ENCODE measurements at places on chromosomes 12 and 14.

DNA sequence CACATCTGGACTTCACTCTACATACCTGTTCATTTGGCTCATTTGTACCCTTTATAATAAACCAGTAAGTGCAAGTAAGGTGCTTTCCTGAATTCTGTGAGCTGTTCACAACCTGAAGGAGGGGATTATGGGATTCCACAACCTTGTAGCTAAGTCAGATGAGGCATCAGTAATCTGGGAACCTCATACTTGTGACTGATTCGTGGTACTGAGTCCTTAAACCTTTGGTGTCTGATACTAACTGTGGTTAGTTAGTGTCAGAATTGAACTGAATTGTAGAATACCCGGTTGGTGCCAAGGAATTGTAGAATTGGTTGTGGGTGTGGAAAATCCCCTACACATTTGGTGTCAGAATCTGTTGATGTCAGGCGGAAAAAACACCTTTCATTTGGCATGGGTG, 83.4 kb downstream of the TMX1 start:
- DNase-seq: peak; percentile 18

GRCh38 chr12:75289753-75290152, 40.4 kb downstream of the CAPS2 start:
- no peak for DNase-seq

- peak; percentile 50 for DNase-seq
Observed at GRCh38 chr14:21978184-21978998, 304.8 kb upstream of the OR4E1 start.

- DNase-seq: peak; percentile 79
Observed at GRCh38 chr14:104563742-104564615, 15.6 kb upstream of the C14orf180 start.
